Glomerular endothelial cell (primary cell): ENCODE measurements at places on chromosomes 16 and 17. TPM values are rescaled to one million over a fixed set of nuclear protein-coding genes. Genes with fewer than 3 reads are reported as not detected.

The TBC1D3K gene
- total RNA-seq, result 0.06 TPM in 1 of 2 replicates, not detected in the other

The PPP1R27 gene
- not detected in 2 replicates for total RNA-seq

The CD7 gene
- not detected in 2 replicates for total RNA-seq

The NOXO1 gene
- 0.58 TPM in 1 of 2 replicates, not detected in the other for total RNA-seq

The RNF43 gene
- total RNA-seq, result 0.05 TPM in 1 of 2 replicates, not detected in the other

The SSTR5 gene
- not detected in 2 replicates for total RNA-seq

- DNase-seq, result no peak
These were observed 43.6 kb upstream of the USP7 start for GRCh38 chr16:9007177-9007794.

GRCh38 chr17:57722704-57723043, 22.4 kb downstream of the CCDC182 start:
- DNase-seq, result no peak

- no peak for DNase-seq
These were observed 50.6 kb downstream of the RBBP6 start for GRCh38 chr16:24589997-24590396.

GRCh38 chr17:80327518-80327917, 66.9 kb downstream of the RNF213 start:
- DNase-seq, result no peak

DNA sequence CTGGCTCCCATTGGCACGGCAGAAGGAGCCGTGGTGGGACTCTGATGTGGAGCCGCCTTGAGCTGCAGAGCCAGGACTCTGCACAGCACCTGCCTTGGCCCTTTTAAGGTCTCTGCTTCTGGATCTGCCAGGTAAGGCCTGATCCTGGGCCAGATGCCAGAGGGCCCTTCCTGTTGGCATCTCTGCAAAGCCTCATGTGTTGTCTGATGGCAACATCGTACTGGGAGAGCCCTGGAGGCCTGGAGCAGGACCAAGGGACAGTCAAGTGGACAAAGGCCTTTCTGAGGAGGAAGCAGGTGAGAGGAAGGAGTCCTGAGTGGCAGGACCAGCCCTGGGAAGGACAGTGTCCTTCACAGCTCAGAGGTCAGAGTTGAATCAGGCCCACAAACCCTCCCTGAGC, 26.1 kb downstream of the SOCS1 start:
- DNase-seq, result no peak

DNA sequence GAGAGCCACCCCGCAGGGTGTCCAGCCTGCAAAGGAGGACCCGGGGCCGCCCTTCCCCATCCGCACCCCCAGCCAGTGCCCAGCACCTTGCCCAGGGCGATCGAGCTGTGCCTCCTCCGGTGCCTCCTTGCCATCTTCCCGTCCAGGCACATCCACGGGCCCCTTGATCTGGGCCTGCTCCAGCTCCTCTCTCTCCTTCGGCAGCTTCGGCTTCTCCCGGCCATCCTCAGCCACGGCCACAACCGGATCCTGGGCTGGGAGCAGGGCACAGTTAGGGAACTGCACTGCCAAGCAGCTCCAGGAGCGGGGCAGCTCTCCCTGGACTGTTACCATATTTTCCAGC, 13.8 kb downstream of the NDUFAF8 start:
- no peak for DNase-seq

GRCh38 chr17:20284570-20285295, 182.6 kb downstream of the LGALS9B start:
- no peak for DNase-seq

GRCh38 chr16:80622007-80622406, 81.2 kb downstream of the DYNLRB2 start:
- no peak for DNase-seq

GRCh38 chr17:7523033-7523432, 25.8 kb upstream of the TNFSF12 start:
- no peak for DNase-seq

DNA sequence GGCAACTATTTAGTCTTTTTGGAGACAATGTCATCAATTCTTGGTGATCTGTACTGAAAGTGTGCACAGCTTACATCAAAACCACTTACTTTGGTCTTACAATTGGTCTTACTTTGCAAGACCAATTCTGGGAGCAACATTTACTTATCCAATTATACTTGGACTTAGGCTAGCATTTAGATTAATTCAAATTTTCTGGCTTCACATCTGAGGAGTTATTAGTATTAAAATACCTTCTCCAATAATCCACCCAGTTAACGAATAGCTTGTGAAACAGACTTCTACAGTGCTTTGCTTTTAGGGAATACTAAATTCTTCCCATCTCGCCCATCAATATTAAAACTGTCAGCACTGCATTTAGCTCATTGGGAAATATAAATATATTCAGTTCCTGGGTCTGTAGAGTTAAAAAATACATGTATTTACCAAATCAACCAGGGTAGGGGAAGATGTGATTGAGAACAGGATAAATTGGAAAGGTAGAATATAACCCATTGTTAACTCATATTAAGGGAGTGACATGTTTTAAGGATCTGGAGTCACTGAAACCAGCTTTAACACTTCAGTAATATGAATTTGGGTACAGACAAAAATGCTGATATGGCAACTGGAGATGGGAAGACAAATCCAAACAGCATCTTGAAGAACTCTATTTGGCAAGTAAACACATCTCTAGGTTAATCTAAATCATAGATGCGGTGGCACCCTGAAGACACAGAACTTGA, 9.2 kb upstream of the VEZF1 start:
- DNase-seq, result no peak

- DNase-seq, result no peak
These were observed 6.5 kb downstream of the GFAP start for GRCh38 chr17:44908761-44909326.

GRCh38 chr16:4091240-4092012, 24.8 kb downstream of the ADCY9 start:
- no peak for DNase-seq

- DNase-seq, result no peak
These were observed 82.9 kb upstream of the FOXF1 start for GRCh38 chr16:86427433-86427851.

DNA sequence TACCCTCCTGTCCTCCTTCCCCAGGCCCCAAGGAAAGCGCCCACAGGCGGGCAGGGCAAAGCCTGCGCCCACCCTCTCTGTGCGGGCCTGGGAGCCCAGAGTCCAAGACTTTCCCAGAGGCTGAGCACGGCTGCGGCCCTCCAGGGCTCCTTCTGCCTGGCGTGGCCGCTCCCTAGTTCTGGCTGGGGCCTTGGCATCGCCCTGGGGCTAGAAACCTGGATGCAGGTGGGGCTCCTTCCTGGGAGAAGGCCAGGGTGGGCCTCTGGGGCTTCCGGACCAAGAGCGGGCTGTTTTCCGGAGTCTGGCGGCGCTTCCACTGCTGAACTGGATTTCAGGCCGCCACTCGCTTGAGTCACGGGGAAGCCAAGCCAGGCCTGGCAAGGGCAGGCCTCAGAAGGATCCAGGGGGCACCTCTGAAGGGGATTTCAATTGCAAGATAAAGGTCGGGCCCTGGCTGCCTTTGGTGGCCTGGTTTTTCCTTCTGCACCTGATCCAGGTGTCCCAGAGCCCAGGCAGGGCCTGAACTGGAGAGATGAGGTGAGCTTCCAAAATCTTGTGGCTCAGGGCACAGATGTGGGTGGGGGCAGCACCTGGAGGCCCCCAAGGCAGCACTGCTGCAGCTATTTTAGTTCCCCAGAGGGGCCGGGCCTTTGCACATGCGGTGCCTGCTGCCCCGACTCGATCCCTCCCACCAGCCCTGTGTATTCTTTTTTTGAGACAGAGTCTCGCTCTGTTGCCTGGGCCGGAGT, 227.4 kb downstream of the MRTFB start:
- no peak for DNase-seq

DNA sequence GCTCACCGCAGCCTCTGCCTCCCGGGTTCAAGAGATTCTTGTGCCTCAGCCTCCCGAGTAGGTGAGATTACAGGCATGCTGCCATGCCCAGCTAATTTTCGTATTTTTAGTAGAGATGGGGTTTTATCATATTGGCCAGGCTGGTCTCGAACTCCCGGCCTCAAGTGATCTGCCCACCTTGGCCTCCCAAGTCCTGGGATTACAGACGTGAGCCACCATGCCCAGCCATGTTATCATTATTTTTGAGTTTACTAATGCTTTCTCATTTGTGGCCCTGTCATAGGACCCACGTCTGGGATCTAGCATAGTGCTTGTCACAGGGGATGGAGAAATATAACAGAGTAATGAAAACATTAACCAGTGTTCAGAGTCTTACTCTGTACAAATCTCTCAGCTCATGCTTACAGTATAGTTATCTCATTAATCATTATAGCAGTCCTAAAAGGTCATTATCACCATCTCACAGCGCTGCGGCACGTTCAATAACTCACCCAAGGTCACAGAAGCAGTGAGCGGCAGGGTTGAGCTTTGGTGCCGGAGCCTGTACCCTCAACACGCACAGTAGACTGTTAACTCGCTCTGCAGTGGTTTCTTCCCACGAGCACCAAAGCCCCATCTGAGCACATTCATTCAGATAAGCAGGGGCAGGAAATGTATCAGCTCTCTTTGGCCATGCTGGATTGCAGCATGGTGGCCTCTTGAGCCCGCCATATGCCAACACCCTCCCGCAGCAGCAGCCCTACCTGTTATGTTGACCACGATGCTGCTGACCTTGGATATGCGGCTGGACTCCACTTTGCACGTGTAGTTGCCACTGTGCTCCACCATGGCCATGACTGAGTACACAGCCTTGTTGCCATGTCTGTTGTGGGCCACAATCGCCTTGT, 21.4 kb downstream of the PECAM1 start:
- DNase-seq, result no peak

- DNase-seq, result no peak
These were observed 2.0 kb downstream of the STAT5B start for GRCh38 chr17:42274253-42274542.

GRCh38 chr17:20155258-20156195, 146.4 kb downstream of the SPECC1 start:
- DNase-seq, result peak; percentile 25

- no peak for DNase-seq
These were observed 335.3 kb downstream of the SNX29 start for GRCh38 chr16:12311877-12312276.

DNA sequence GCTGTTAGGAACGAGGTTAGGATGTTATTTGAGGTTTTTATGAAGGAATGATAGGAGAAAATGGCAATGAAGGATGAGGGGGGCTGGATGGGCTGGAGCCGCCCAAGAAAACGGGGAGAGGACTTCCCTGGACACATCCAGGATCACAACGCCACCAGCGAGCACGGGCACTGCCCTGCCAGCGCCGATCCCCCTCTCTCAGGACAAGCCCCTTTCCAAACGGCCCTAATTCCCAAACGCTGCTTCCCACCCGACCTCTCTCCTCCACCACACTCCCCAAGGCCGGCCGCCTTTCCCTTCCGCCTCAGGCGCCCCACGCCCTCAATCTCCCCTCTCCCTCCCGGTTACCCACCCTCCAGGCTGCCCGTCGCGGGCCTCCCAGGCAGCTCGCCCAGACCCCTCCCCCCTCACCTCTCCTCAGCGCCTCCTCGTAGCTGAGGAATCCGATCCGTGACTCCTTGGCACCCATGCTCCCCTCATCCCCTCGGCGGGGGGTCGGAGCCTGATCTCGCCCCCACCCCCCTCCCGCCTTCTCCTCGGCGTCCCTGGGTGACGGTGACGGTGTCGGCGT, 377 bp downstream of the USP32 start:
- no peak for DNase-seq

DNA sequence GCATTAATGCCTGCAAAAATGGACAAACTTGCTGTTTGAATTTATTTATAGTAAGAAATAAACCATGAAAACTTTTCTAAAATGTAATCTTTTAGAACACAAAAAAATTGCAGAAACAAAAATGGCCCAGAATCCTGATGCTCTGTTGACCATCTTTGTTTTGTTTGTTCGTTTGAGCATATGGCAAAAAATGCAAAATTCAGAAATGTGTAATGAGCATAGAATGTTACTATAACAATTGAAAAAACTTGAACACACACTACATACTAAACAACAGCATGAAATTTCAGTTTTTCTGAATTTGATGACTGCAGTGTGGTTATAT, 1.1 kb upstream of the KPNA2 start:
- DNase-seq, result no peak

GRCh38 chr17:36468903-36469635, 17.4 kb upstream of the ZNHIT3 start:
- DNase-seq, result no peak

DNA sequence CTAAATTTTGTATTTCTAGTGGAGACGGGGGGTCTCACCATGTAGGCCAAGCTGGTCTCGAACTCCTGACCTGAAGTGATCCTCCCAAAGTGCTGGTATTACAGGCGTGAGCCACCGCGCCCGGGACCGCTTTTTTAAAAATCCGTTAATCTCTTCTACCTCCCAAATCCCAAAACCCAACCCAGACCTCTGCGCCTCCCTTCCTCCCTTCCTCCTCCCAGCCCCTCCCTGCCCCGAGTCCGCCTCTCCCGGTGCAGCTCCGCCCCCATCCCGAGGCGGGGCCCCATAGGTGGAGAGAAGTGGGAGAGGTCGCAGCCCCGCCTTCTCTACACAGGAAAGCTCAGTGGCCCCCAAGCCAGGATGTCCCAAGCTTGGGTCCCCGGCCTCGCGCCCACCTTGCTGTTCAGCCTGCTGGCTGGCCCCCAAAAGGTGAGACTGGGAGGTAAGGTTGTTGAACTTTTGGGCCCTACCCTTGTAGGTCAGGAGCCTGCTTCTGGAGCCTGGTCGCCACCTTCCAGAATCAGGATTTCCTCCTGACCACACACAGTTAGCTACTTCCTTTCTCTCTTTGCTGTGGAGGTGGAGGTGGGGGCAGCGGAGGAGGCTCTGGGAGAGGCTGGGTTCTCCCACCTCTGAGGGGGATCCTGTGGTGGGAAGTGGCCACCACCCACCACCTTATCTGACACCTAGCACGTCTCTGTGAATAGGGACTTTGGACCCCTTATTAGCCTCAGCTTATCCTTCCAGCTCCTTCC, at the start of gene TMEM92:
Gene TMEM92, plus strand, starts transcription at position 325 of the 755 bp plus-strand sequence. Its CDS starts 36 bp downstream, at position 361.
- DNase-seq, result no peak

- DNase-seq, result no peak
These were observed 61.1 kb upstream of the MTMR4 start for GRCh38 chr17:58575511-58575910.

GRCh38 chr17:4537451-4538235, 17.5 kb downstream of the MYBBP1A start:
- no peak for DNase-seq

DNA sequence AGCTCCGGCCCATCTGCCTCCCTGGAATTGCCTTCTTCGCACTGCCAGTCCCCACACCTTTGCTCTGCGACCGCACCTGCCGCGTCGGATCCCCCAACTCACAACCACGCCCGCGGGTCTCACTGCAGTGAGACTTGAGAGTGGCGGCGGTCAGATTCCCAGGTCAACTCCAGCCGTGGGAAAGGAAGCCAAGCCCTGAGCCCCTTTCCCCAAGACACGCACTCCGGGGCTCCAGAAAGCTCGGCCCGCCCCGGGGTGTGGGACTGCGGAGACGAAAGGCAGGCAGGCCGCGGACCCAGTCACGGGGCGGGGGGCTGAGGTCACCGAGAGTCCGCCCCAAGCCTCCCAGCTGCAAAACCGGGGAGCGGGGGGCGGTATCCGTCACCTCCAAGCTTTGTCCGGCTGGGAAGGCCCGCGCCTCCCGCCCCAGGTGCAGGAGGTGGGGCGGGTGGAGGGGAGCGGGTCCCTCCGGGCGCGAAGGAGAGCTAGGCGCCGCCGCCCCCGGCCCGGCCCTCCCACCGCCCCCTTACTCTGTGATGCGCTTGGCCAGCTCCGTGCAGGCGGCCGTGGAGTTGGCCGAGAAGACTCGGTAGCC, 615 bp downstream of the PRPSAP1 start:
- no peak for DNase-seq
